ENCODE measurements at places on chromosomes 7 and 10.

GRCh38 chr10:71605263-71605962 lies 114.2 kb downstream of the C10orf105 start:
- no peak for DNase-seq

DNA sequence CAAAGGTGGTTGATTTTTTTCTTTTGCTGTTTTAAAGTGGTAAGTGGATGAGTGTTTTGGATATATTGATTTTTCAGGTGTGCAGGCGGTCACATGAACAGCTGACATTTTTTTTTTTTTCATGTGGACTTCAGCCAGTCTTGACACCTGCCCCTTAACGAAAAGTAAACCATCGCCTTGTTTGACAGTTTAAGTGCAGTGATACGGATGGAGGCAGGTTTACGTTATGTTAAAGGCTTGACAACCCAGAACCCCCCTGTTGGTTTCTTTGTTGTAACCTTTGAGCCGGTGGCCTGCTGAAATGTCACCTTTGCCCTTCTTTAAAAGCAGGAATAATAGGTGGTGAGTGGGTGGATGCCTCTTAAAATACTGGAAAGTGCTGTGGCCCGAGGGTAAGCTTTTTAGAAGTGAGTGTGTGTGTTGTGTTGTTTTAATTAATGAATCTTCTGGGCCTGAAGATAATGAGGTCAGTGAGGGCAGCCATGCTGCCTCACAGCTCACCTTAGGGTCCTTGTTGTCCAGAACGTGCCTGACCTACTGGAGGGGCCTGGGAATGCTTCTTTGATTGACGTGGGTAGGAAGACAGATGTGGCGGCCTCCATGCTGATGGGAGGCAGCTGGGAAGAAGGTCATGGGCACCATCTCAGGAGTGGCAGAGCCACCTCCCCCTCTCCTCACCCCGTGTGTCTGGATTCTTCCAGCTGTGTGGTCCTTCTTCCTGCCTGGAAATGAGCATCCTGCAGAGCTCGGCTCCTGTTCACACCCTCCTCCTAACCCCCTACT lies 69.8 kb downstream of the TCF7L2 start:
- no peak for DNase-seq

GRCh38 chr10:128487517-128487916 lies 361.3 kb upstream of the MKI67 start:
- no peak for DNase-seq

DNA sequence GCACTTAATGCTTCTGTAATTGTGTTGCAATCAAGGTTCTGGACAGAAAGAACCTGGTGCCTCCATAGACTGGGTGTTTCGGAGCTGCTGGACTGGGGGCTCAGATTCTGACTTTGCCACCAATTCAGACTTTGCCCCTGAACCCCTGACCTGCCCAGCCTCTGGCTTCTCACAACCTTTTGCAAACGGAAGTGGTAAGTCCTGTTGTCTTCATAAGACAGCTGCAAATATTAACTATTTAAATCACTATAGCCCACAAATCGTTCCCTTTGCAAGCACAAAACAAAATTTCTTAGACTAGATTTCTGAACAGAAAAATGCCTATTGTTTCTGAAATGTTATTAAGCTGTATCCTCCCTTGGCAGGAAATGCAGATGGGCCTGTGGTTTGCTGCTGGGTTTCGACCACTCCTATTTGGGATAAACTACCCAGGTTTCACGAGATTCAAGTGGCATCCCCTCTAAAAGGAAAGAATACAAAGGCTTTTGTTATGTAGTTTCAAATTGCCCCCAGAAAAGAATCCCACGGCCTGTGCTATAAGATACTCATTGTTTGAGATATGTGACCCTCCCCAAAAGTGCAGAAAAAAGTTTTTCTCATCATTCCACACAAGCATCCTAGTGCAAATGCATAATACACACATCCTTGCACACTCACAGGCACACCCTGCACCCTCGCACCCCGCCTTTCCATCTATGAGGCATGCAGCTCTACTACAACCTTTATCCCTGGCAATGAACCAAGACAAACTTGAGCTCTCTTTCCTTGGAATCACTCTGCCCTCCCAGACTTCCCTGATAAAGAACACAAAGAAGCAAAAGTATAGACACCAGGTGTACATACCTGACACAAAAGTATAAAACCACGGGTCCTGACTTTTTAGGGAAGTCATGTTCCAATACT lies 209.1 kb downstream of the PRPF18 start:
- DNase-seq = no peak

- DNase-seq = no peak
Observed at GRCh38 chr10:4522296-4523000, 303.6 kb upstream of the AKR1E2 start.

DNA sequence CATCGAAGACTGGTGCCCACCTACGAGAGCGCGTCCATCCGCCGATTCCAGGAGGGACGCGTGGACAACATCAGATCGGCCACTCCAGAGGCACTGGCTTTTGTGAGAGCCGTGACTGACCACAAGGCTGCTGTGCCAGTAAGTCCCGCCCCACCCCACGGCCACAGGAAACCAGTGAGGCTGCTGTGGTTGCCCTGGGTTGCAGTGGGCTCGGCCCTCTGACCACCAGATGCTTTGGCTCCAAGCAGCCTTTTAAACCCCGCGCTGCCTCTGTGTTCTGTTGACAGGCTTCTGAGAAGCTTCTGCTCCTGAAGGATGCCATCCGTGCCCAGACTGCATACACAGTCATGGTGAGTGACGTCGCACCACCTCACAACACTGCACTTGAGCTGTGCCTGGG lies 24.4 kb upstream of the C10orf53 start:
- DNase-seq = no peak

DNA sequence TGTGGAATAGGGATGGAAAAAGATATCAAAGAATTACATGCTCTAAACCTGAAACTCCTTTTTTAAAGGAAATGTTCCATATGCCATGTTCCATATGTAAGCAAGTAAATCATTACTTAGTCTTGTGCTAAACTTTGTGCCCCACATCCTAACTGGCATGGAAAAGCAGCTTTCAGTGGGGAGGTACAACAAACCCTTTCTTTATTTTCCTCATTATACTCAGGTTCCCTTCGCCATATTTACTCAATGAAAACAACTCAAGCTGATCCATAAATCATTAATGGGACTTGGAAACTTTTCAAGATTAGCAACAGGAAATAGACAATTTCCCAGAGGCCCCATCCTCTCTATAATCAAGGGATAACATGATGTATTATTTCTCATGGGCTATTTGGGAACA lies 56.0 kb downstream of the GSAP start:
- DNase-seq = no peak

DNA sequence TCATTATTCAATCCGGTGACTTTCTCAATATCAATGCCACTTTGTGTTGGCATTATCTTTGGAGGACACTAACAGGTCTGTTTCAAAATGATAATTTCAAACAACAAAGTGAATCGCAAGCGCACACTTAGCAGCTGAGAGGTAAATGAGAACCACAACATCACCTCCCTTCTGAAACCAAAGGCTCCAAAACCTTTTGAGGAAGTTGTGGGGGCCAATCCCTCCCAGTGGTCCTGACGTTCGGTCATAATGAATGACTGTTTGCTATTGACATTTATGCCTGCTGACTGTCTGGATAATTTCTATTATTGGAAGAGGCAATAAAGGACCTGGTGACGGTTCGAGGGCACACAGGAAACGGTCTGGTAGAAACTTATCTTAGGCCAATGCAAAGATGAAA lies 1.8 kb downstream of the ADARB2 start:
- DNase-seq = no peak

- peak; percentile 90 for DNase-seq
Observed at GRCh38 chr7:584122-584465, 64.4 kb upstream of the PDGFA start.

DNA sequence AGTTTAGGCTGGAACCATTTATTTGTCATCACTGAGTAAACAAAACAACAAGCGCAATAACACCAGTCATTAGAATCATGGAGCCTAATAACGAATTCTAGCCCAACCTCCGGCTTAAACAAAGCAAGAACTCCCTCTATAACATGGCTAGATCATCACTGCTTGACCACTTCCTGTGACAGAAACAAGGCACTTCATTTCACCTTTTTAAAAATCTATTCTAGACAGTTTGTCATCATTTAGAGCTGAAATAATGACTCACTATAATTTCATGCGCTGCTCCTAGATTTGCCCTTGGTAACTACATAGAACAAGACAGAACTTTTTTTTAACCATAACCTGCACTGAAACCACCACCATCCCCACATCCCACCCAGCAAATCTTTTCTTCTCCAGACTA lies 81.3 kb downstream of the OSBPL3 start:
- DNase-seq = no peak

DNA sequence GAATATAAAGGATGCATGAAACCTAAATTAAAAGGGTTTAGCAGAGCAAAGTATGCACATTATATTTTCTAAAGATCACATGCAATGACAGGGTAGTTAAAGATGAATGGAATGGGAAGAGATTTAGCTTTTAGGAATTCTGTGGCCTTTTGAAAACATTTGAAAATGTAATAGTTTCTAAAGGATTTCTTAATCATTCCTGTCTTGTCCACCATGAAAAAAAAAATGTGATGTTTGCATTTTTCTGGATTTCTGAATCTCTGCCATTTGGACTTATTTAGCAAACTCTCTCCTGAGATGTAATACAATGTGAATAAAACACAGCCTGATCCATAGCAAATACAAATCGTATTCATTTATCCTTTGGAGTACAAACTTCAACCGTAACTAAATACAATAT lies 126.6 kb upstream of the RAB11FIP2 start:
- no peak for DNase-seq

All from activated CD8-positive, alpha-beta memory T cell treated with anti-CD3 and anti-CD28 coated beads, Interleukin-2, amount 50 U/mL, for 4 hours (primary cell).